Liver (tissue), 10 donors: ENCODE measurements at places on chromosomes 3 and 15. TPM values are rescaled to one million over a fixed set of nuclear protein-coding genes. Genes with fewer than 3 reads are reported as not detected.

SNTN gene
- total RNA-seq = not detected

TTLL3 gene
- total RNA-seq = 19.6 TPM

DLL4 gene
- total RNA-seq = 3.5 TPM

JAGN1 gene
- total RNA-seq = 18.0 TPM

POLR2H gene
- 25.7 TPM for total RNA-seq

DNA sequence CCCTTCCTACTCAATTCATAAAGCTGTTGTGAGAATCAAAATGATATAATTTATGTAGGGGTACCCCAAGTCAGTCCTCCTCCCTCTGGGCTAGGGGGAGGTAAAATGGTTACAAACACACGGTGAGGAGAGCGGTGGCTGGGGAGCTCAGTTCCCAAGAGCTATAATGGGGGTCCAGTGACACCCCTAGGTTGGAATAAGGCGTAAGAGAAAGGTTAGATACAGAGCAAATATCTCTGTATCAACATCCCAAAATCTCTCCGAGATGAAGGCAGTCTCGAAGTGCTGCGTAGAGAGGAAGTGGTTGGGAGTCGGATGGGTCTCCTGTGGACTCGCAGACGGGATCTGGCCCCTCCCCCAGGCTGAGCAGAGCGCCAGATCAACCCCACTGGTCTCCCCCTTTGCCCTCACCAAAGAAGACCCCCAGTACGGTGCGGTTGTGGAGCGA, 1.8 kb downstream of the DUOX2 start:
- DNase-seq = no peak

DNA sequence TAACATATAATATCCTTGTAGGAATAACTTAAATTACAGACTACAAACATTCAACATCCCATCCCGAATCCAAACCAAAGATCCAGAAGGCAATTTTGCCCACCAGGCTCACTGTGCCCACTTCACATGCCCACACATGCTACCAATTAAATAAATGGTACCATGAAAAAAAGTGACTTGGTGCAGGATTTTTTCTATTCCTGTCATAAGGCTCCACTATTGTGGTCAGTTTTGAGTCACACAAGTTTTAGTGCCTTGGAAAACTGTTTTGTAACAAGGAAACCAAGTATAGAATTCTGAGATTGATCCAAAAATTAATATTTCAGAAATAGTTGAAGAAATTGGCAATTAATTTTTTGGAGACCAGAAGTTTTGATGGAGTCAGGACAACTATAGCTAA, 470.1 kb upstream of the THBS1 start:
- no peak for DNase-seq

DNA sequence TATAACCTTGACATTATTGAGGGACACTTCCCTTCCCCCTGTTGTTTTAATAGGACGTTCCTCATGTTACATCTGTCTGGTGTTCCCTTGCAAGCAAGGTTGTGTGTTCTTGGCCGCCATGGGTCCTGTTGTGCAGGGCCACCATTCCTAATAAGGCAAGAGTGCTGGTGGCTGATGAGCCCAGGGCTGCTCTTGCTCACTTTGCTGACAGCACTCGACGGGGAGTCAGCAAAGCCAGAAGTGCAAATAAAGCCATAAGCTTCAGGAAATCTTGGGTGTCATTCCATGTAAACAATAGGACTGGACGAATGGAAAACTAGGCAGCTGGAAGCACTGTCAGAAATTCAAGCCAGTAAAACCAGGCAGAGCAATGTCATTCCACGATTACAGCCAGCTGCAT, 75.8 kb downstream of the SQOR start:
- DNase-seq = no peak

KLHL40 gene
- not detected for total RNA-seq

SMCO1 gene
- total RNA-seq = 0.05 TPM

GRCh38 chr3:38588371-38588971, 61.0 kb downstream of the SCN5A start:
- no peak for DNase-seq

FHIT gene
- 2.1 TPM for total RNA-seq

- no peak for DNase-seq
Observed at GRCh38 chr3:63353383-63353782, 75.3 kb downstream of the SYNPR start.

LOXL1 gene
- total RNA-seq = 1.4 TPM

DNA sequence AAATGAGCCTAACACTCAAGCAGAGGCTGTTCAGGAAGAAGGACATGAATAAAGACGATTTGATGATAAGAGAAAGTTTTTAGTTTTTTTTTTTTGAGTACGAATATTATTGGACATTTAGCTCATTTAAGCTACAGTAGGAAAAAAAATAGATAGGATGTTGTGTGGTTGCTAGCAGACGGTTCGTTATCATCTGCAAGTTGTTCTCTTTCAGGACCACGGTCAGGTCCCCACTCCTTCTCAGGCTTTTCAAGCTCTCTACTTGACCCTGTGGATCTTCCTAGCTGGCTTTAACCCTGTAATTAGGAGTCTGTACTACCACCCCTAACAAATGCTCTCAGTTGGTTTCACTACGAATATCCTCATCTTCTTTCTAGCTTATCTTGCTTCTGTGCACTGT, 1.1 kb downstream of the KCNH8 start:
- DNase-seq = no peak

GRCh38 chr3:156206157-156206556, 85.8 kb downstream of the KCNAB1 start:
- no peak for DNase-seq

ASB14 gene
- total RNA-seq = not detected

DNA sequence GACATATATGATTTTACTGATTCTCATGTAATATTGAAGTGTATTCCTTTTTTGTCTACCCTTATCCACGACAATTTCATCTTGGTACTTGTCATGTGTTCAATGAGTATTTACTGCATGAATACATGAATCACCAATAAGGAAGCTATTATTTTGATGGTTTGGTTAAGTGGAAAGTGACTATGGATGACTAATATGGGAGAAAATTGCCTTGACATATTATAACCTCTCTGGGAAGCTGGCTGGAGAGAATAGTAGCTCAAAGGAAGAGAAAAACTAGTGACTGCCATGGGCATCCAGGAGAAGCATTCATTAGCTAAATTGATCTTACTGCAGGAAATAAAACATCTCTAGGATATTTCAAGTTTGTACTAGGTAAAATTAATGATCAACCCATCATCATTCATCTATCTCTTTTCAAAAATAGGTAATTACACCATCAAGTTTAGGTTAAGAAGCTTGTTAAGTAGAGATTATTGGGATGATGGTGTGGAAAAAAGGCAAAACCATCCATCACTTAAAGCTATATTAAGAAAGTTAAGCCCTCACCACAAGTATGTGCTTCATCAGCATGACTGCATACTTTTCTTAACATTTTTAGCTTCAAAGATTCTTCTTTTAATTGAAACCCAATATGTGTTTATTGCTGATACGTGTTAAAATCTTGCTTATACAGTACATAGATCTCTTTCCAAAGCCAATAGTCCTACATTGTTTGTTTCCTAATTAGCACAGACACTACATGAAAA, 455.2 kb upstream of the ARPP21 start:
- no peak for DNase-seq

DNA sequence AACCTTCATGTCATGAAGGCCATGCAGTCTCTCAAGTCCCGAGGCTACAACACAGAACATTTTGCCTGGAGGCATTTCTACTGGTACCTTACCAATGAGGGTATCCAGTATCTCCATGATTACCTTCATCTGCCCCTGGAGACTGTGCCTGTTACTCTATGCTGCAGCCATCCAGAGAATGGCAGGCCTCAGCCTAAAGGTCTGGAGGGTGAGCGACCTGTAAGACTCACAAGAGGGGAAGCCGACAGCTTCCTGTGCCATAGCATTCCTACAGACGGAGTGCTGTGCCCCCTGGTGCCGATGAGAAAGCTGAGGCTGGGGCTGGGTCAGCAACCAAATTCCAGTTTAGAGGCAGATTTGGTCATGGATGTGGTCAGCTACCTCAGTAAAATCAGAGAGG, 51.3 kb upstream of the CADPS start:
- no peak for DNase-seq

DNA sequence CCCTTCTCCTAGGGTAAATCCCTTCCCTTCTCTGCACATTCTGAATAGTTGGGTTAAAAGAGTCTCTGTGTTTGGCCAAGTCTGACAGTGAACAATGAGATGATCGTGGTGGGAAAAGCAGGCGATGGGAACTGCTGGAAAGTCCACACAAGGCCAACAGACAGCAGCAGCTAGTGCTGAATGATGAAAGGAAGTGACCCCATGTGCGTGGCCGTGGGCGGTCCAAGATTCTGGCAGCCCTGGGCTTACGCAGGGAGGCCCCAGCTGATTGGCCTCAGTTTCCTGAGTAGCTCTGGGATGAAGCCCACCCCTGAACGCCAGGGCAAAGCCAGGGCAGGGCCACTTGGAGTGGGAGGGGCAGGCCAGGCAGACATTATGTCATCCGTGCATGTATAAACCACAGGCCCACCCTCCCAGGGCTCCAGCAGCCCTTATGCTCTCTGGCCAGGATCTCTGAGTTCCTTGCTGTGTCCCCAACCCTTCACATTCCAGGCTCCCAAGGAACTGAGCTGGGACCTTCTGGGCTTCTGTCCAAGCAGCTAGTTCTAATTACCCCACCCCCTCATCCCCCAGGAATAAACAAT, 57.8 kb downstream of the CDC25A start:
- peak; percentile 37 for DNase-seq

GRCh38 chr3:190008432-190008831, 112.3 kb downstream of the P3H2 start:
- no peak for DNase-seq

- DNase-seq = no peak
Observed at GRCh38 chr3:53328746-53329145, 18.6 kb downstream of the DCP1A start.

GRCh38 chr15:83062768-83063180, 4.3 kb downstream of the BTBD1 start:
- no peak for DNase-seq

ULK4 gene
- 11.5 TPM for total RNA-seq

SST gene
- total RNA-seq = not detected

EBLN2 gene
- total RNA-seq = 2.4 TPM

DNA sequence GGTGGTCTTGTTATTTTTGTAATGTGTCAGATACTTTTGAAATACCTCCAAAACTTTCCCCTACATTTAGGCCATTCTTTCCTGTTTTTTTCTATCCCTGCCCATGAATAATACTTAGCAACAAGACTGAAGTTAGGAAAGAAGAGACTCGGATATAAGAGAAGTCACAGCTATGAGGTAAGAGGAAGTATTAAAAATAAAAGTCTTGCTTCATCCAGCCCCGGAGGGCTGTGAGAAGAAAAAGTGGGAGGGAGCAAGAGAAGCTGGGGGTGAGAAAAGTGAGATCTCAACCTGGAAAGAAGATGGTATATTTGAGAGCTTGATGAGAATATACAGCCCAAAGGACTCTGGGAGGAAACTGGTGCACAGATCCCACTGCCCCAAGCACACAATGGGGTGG, 213.5 kb upstream of the CDIN1 start:
- no peak for DNase-seq

TNFAIP8L3 gene
- 4.9 TPM for total RNA-seq

- peak; percentile 20 for DNase-seq
Observed at GRCh38 chr3:38645076-38645475, 4.4 kb downstream of the SCN5A start.

DNA sequence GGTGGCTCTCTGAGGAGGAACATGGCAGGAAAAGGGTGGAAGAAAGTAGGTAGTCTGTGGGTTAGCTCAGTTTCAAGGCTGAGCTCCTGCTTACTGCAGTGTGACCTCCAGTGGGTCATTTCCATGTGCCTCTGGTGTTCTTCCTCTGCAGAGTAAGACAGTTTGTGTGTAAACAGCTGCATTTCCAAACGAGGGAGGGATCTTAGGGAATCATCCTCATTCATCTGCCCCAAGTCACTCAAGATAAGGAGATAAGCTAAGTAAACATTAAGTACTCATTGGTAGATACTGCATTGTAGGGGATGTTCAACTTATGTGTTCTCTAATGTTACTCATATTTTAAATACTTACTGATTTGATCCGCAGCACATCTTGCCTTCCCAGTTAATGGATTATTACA, 83.6 kb downstream of the CLSTN2 start:
- no peak for DNase-seq

DNA sequence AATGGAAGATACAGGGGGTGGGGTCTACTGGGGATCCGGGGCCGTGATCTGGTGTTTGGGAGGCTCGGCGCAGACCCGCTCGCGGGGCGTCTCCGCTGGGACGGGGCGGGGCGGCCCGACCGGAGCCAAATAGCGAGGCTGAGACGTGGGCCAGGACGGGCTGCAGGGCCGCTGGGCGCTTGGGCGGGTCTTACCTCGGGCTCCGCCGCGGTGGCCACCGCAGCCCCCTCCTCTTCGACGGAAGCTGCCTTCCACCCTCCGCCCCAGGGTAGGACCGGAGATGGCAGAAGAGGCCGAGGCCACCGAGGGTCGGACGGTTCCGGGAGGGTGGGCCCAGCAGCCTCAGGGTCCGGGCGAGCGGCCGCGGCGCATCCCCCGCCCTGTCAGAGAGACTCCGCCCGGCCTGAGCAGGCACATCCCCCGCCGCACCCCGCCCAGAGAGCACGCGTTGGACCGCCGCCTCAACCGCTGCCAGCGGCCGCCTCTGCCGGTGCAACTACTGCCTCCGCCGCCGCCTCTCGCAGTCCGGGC, 399 bp downstream of the MYO9A start:
- DNase-seq = no peak

- DNase-seq = no peak
Observed at GRCh38 chr15:89364341-89364740, 29.7 kb upstream of the POLG start.

DNA sequence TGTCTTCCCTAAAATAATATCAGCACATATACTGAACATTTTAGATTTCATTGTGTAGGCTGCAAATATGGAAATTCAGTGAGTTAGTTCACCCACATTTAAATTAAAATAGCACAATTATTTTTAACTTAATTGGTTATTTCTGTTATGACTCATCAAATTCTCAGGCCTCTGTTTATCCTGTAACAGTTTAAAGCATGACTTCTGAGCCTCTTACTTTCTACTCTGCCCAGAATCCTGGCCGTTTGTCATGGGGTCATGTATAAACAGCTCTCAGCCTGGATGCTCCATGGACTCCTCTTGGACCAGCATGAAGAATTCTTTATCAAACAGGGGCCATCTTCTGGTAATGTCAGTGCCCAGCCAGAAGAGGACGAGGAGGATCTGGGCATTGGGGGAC, 12.2 kb downstream of the TUBGCP4 start:
- no peak for DNase-seq

HCLS1 gene
- total RNA-seq = 39.8 TPM

EIF4A2 gene
- total RNA-seq = 373 TPM
